ENCODE measurements at places on chromosomes 2 and 18.

DNA sequence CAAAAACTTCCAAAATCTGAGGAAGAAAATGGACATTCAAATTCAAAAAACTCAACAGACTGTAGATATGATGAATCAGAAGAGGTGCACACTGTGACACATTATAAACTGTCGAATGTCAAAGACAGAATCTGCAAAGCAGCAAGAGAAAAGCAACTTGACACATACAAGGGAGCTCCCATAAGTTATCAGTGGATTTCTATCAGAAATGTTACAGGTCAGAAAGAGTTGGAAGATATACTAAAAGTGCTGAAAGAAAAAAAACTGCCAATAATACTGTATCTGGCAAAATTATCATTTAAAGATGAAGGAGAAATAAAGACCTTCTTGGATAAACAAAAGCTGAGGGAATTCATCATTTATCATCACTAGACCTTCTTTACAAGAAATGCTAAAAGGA lies 102.7 kb downstream of the CAMKMT start:
- no peak for DNase-seq

DNA sequence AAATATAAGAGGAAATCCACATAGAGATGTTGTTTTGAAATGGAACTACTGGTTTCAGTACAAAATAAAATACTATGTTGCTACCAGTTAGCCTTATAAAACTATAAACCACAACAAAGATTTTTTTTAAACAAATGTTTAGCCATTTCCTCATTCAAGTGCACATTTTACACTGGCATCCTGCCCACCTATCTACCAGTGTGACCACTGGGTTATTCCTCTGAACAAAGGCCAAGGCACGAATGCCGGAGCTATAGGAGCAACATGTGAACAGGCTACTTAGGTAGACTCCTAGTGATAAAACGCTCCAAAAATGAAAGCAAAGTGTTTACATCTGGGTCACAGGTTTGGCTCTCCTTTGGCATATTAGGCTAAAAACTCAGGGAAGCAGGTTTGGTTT lies 31.8 kb upstream of the SULT1C4 start:
- no peak for DNase-seq

DNA sequence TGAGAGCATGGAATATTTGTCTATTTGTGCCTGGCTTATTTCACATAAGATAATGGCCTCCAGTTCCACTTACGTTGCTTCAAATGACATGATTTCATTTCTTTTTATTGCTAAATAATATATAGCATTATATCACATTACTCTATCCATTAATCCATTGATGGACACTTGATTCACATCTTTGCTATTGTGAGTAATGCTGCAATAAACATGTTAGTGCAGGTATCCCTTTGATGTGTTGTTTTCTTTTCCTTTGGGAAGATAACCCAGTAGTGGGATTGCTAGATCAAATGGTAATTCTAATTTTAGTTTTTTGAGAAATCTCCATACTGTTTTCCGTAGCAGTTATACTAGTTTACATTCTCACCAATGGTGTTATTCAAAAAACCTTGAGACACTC lies 1343.3 kb upstream of the TMEFF2 start:
- DNase-seq = no peak

GRCh38 chr2:144183727-144184126 lies 336.2 kb downstream of the ZEB2 start:
- peak; percentile 72 for DNase-seq

GRCh38 chr2:108320326-108320922 lies 31.7 kb downstream of the SULT1C2 start:
- DNase-seq = no peak

DNA sequence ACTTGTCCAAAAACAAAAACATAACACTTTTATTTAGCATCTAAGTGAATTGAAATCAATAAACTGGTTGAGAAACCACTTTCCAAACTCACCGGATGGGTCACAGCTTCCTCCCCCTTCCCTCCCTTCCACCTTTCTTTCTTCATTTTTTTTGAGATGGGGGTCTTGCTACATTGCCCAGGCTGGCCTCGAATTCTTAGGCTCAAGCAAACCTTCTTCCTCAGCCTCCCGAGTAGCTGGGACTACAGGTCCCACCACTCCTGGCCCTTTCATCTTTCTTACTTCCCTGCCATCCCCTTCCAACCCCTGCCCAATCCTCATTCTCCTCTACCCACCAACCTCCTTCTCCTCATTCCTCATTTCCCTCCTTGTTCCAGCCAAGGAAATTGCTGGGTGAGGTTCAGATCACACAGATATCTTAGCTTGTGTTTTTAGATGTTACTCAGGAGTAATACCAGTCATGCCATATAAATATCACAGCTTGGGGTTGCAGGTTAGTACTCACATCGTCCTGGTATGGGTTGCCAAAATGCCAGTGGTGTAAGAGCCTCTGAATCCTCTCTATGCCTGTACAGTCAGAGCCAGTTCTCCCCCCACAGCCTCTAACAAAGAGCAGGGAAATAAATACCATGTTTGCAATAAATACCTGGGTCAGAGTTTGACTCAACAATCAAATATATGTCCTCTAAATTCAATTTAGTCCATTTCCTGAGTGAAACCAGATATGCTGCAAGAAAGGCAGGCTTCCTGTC lies 132.7 kb upstream of the NDUFV2 start:
- no peak for DNase-seq
